ENCODE measurements at places on chromosomes 6 and 20. TPM values are rescaled to one million over a fixed set of nuclear protein-coding genes. Genes with fewer than 3 reads are reported as not detected.

The DSP gene
- 712 TPM for total RNA-seq

DNA sequence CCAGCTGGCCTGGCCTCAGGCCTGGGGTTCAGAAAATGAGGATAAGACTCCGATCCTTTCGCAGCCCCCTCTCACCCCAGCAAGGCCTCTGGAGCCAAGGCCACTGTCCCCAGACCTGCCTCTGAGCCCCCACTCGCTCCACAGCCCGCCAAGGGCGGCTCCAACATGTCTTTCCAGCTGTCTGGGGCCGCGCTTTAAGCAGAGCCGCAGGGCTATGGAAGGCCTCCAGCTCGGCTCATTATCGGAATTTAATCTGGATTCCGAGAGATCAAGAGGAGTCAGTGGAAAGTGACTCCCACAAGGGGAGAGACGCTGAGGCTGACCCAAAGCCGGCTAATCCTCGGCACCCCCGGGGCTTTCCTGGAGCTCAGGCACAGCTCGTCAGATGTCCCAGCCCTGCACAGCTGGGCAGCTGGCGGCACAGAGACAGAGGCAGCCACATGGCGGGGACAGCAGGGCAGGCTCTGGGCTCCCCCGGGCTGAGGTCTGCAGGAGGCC is 41.8 kb downstream of the BMP7 start:
- DNase-seq = no peak
- H3K27me3 ChIP-seq = no peaks in the 10 kb centered on the region
- no peaks in the 10 kb centered on the region for H3K36me3 ChIP-seq
- H3K27ac ChIP-seq = peak overlapping the region; percentile 65

The CTAGE9 gene
- total RNA-seq = not detected

DNA sequence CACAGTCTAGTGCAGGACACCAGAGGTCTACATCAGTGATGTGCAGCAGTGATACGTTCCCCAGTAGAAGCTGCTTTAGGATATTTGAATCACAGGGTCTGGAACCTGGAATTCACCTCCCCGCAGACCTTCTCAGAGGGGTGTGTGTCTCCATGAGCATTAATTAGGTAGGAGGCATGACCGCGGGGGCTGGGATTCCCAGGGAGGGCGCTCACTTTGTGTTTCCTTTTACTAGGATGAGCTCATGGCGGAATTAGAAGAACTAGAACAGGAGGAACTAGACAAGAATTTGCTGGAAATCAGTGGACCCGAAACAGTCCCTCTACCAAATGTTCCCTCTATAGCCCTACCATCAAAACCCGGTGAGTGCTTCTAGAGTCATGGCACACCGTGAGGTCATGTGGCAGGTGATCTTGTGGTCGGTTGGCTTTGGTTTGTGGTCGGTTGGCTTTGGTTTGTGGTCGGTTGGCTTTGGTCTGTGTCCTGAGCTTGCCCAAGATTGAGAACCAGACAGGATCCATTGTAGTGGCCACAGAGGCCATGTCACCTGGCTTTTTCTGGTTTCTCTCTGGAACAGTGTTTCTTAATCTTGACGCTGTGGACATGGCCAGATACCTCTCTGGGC is 40.8 kb downstream of the CHMP4B start:
- no peak for DNase-seq
- no peaks in the 10 kb centered on the region for H3K27me3 ChIP-seq
- H3K4me1 ChIP-seq = no peaks in the 10 kb centered on the region
- no peak overlapping the region for H3K27ac ChIP-seq

DNA sequence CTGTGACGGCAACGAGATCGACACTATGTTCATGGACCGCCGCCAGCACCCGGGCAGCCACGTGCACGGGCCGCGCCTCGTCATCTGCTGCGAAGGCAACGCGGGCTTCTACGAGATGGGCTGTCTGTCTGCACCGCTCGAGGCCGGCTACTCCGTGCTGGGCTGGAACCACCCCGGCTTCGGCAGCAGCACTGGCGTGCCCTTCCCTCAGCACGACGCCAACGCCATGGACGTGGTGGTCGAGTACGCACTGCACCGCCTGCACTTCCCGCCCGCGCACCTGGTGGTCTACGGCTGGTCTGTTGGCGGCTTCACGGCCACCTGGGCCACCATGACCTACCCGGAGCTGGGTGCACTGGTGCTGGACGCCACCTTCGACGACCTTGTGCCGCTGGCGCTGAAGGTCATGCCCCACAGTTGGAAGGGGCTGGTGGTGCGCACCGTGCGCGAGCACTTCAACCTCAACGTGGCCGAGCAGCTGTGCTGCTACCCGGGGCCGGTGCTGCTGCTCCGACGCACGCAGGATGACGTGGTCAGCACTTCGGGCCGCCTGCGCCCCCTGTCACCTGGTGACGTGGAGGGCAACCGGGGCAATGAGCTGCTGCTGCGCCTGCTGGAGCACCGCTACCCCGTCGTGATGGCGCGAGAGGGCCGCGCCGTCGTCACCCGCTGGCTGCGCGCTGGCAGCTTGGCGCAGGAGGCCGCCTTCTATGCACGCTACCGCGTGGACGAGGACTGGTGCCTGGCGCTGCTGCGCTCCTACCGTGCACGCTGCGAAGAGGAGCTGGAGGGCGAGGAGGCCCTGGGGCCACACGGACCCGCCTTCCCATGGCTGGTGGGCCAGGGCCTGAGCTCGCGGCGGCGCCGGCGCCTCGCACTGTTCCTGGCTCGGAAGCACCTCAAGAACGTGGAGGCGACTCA is 943 bp downstream of the ABHD16B start:
- peaks cover 38% of the 10 kb centered on the region for H3K4me1 ChIP-seq
- no peaks in the 10 kb centered on the region for H3K36me3 ChIP-seq
- no peak overlapping the region for H3K4me3 ChIP-seq

- H3K4me1 ChIP-seq = peaks cover 7% of the 10 kb centered on the region
- H3K27ac ChIP-seq = no peak overlapping the region
- no peak for DNase-seq
- H3K36me3 ChIP-seq = no peaks in the 10 kb centered on the region
- no peak overlapping the region for H3K4me3 ChIP-seq
Observed at GRCh38 chr6:3800850-3801591, 48.2 kb upstream of the FAM50B start.

DNA sequence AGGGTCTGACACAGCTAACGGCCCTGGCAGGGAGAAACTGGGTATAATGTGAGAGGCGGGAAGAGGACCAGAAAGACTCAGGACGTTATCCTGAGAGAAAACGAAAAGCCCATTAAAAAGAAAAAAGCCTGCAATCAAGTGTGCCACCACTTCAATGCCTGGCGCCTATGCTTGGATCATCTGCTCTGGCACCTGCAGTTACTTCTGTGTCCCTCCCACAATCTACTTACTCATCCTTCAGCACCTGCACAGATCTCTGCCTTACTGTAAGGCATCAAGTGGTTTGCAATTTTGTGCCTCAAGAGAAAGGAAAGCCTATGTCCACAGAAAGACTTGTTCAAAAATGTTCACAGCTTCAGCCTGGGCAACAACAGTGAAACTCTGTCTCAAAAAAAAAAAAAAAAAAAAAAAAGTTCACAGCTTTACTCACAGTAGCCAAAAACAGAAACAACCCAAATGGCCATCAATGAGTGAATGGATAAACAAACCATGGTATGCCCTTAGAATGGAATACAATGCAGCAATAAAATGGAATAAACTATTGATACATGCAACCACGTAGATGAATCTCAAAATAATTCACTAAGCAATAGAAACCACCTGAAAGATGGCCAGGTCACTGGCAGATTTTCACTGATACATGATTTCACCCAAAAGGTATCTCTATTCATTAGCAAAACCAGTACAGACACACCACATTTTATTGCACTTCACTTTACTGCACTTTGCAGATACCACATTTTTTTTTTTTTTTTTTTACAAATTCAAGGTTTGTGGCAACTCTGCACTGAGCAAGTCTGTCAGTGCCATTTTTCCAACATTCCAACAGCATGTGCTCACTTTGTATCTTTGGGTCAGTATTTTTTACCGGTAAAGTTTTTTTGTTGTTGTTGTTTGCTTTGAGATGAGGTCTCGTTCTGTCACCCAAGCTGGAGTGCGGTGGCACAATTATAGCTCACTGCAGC is 48.6 kb downstream of the ABHD12 start:
- no peaks in the 10 kb centered on the region for H3K4me1 ChIP-seq
- H3K36me3 ChIP-seq = peaks cover 19% of the 10 kb centered on the region
- H3K27ac ChIP-seq = no peak overlapping the region
- H3K27me3 ChIP-seq = no peaks in the 10 kb centered on the region
- DNase-seq = no peak

DNA sequence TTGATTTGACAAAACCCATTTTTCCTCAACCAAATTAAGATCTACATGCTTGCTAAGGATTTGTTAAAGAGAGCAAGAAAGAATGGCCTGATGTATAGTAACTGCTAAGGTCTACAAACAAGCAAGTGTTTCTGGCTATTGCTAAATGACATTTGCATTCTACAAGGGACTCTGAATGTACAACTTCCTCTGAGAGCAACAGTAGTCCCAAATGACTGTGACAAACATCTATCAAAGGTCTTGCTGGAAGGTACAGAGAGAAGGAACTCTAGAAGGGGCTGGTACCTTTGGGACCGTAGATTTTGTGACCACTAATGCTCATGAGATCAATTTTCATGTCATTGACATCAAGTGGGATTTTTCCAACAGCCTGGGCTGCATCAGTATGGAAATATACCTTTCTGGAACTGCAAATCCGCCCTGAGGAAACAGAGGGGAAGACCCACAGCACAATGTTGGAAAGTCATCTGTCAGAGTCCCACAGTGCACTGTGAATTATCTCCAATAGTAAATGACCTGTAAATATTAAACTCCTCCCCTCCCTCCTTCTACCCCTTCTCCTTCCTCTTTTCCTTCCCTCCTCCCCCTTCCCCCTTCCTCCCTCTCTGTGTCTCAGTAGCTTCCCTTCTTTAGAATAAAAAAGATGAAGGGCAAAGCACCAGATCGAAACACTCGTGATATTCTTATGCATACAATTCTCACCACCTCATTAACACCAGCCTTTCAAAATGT is 15.9 kb upstream of the CPNE1 start:
- H3K27me3 ChIP-seq = no peaks in the 10 kb centered on the region
- DNase-seq = no peak
- H3K4me3 ChIP-seq = no peak overlapping the region
- no peak overlapping the region for H3K27ac ChIP-seq

DNA sequence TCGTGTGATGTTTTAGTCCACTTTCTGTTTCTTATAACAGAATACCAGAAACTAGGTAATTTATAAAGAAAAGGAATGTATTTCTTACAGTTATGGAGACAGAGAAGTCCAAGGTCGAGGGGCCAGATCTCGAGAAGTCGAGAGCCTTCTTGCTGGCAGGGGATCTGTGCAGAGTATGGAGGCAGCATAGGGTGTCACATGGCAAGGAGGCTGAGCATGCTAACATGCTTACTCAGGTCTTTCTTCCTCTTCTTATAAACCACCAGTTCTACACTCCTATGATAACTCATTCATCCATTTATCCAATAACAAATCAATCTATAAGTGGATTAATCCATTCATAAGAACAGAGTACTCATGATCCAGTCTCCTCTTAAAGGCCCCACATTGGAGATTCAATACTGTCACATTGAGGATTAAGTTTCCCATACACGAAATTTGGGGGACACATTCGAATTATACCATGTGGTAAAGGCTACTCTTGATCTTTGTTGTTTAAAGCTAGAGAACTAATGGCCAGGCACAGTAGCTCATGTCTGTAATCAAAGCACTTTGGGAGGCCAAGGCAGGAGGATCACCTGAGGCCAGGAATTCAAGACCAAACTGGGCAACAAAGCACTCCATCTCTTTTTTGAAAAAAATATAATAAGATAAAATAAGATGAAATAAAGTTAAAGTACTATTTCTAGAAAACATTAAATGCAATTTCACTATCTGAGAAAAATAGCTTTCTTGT is 2.1 kb downstream of the GOPC start:
- DNase-seq = no peak
- no peaks in the 10 kb centered on the region for H3K36me3 ChIP-seq
- no peak overlapping the region for H3K4me3 ChIP-seq
- no peak overlapping the region for H3K27ac ChIP-seq
- H3K4me1 ChIP-seq = peaks cover 18% of the 10 kb centered on the region
- H3K27me3 ChIP-seq = no peaks in the 10 kb centered on the region

DNA sequence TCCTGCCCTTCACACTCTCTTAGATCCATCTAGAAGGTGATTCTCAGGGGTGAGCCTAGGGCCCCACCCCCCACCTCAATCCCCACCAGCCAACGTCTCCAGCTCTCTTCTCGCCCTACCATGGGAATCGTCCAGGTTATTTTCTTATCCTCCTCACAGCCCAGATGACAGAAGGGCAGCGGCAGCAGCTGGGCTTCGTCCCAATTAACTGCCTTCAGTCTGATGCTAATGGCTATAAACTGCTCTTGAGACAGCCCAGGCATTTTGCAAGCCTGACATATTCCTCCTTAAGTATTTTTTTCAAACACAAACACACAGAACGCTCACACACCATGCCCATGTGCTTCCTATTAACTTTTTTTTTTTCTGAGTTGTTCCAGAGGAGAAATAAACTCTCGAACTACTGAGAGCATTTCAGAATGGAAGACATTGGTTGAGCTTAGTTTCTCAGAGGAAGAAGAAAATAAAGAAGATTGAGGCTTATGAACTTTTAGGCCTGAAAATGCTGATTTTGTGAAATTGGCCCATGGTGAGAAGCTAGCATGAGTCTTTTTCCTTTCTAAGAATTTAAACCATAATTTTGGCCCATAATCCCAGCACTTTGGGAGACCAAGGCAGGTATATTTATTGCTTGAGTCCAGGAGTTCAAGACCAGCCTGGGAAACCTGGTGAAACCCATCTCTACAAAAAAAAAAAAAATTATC is 124.6 kb downstream of the EYA2 start:
- no peak for DNase-seq
- H3K4me3 ChIP-seq = no peak overlapping the region
- no peaks in the 10 kb centered on the region for H3K36me3 ChIP-seq
- H3K4me1 ChIP-seq = no peaks in the 10 kb centered on the region
- H3K27me3 ChIP-seq = no peaks in the 10 kb centered on the region

- no peak overlapping the region for H3K4me3 ChIP-seq
- no peaks in the 10 kb centered on the region for H3K27me3 ChIP-seq
- H3K36me3 ChIP-seq = no peaks in the 10 kb centered on the region
Observed at GRCh38 chr6:130215526-130215925, 7.2 kb downstream of the SAMD3 start.

DNA sequence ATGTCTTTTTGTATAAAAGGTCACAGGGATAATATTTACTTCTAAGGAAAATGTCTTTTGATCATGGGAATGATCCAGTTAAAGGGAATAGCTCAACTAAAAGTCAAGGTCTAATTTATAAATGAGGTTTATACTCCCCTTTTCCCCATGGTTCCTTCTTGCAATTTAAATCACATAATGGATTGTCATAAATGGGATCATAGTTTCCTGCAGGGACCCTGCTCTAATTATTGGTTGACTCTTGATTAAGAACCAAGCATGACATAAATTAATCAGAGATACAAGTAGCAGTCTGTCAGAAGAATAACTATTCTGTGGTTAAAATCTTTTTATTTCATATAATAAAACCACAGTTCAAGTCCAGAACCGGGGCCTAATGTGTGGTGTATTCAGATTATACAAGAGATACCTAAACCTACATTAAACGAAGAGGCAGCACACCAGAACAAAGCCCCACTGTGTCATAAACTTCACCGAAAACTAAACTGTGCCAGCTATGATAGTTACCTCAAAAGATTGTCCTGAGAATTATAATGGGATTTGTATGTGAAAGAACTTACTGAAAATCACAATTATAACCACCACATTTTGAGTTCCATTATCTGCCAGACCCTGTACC is 43.0 kb upstream of the CD83 start:
- no peak for DNase-seq
- peak overlapping the region; percentile 60 for H3K4me3 ChIP-seq
- H3K36me3 ChIP-seq = no peaks in the 10 kb centered on the region
- H3K27ac ChIP-seq = peak overlapping the region; percentile 69

The KHDC3L gene
- total RNA-seq = not detected
